WERI-Rb-1 (cell line): ENCODE measurements at places on chromosomes 5 and 9.

DNA sequence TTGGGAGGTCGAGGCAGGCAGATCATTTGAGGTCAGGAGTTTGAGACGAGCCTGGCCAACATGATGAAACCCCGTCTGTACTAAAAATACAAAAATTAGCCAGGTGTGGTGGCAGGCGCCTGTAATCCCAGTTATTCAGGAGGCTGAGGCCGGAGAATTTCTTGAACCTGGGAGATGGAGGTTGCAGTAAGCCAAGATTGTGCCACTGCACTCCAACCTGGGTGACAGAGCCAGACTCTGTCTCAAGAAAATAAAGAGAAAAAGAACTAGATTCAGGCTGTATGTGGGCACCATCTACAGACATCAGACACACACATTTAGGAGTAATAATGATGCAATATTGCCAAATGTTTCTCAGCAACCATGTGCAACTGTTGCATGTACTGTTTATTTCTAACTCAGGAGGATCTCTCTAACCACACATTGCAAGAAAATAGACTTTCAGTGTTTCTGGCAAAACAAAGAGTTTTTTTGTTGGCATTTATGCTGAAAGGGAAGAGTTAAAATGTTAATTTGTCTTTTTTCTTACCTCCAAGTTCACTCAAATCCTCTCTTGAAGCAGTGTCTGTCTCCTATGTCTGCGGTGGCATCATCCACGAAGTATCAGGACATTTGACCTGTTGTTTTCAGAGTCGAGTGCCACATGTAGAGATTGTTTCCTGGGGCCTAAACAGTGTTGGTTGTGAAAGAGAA, 5.1 kb upstream of the ORM1 start:
- DNase-seq: peak; percentile 2

- DNase-seq: no peak
Observed at GRCh38 chr5:130109152-130109551, 204.9 kb downstream of the CHSY3 start.

GRCh38 chr9:95097279-95097678, 220.2 kb downstream of the FANCC start:
- no peak for DNase-seq

DNA sequence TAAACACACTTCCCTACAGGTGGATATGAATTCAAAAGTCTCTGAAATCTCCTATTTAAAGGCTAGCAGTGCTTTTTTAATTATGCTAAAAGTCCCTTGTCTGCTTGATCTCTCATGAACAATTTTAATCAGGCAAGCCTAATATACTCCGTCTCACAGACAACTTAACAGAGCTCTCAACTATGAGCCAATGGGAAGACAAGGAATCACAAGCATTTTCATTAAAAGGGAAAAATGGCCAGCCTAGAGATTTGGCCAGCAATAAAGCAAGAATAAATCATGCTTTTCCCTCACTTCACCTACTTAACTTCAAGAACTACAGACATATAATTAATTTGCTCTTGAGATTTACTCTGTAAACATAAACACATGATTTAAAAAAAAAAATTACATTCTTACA, 78.0 kb downstream of the RFX3 start:
- DNase-seq: no peak

GRCh38 chr5:42994246-42994554, 45.9 kb downstream of the ANXA2R start:
- DNase-seq: no peak

DNA sequence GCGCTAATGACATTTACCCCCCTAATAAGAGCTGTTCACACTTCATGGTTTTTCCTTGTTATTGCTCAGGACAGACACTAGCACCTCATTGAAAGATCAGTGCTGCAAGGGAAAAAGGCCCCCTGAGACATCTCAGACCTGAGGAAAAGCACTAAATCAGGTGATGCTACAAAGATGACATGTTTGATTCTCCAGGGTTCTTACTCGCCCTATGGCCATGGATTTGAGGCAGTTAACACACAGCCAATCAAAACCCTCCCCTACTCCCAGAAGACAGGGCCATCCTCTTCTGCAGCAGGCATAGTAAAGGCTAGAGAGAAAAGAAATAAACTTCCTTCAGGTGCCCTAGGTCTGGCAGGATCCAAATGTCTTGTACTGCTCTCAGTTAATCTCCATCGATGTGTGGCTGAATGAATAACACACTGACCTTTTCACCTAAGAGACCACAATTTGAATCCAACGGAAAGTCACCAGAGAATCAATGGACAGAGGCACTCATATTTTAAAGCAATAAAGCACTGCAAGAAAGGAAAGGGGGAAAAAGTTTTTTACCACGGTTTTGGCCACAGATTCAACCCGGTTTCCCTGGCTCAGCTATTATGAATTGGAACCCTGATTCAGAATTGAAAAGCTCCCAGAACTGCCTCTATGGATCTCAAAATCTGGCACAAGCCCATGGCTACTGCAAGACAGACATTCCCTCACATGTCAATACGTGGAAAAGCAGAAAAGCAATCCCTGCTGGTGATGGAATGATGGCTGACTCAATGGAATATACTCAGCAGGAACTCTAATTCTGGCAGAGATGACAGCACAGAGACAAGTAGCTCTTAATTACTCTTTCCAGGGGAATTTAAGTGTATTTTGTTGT, 329.5 kb downstream of the BNC2 start:
- DNase-seq: no peak
